ENCODE measurements at places on chromosomes 7 and 10.

GRCh38 chr10:18406136-18406535 is 245.3 kb downstream of the NSUN6 start:
- no peak for DNase-seq

DNA sequence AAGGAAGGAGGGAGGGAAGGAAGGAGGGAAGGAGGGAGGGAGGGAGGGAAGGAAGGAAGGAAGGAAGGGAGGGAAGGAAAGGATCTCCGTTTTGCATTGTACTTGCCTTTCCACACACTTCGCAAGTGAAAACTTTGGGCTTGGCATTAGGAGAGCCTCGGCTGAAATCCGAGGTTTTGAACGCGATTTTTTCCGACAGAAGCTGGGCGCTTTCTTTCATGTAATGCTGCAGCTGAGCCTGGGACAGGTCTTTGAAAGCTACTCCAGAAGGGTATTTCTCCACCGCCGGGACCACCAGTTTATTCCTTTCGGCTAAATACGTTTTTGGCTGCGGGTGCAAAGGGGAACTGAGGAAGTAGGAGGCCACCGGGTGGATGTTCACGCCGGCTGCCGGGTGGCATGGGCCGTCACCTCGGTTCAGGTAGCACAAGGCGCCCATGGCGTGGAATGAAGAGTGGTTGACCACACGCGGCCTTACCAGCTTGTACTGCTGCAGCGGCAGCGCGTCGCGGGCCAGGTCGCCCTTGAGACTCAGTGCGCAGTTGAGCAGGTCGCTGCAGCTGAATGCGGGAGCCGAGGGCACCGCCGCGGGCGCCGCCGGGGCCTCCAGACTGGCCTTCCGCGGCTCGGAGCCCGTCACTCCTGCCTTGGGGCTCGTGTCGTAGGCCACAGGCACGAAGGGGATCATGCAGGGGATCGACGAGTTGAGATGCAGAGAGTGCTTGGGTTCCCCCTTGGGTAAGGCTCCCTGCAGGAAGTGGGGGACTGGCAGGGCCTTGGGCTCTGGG is 825 bp downstream of the FEZF1 start:
- DNase-seq, result no peak

- no peak for DNase-seq
Observed at GRCh38 chr7:31028417-31028992, 23.6 kb upstream of the ADCYAP1R1 start.

- DNase-seq, result no peak
Observed at GRCh38 chr7:26170663-26171062, 18.7 kb downstream of the NFE2L3 start.

DNA sequence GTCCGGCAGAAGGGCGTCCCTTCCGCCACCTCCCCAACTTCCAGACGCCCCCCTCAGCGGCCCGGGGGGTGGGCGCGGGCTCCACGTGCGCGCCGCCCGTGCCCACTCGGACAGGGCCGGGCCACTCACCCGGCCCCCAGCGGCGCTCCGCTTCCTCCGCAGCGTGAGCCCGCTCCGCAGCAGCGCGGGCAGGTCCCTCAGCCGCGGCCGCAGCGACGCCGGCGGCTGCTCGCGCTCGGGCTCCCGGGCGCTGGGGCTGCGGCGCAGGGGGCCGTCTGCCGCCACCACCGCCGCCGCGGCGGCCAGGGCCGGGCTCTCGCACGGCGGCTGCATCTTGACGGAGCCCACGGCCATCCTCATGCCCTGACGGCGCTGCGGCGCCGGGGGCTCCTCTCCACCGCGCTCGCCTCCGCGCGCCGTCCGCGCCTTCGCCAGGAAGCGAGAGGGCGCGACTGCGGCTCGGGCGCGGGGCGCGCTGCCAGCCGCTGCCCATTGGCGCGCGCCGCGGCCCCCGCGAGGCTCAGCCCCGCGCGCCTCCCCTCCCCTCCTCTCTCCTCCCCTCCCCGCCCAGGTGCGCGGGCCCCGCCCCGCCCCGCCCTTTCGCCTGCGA is at the start of gene RAPGEF5:
RAPGEF5 (minus strand) TSS at position 454 of the 610 bp plus-strand sequence; CDS start at position 360, 94 bp downstream.
- DNase-seq, result no peak

DNA sequence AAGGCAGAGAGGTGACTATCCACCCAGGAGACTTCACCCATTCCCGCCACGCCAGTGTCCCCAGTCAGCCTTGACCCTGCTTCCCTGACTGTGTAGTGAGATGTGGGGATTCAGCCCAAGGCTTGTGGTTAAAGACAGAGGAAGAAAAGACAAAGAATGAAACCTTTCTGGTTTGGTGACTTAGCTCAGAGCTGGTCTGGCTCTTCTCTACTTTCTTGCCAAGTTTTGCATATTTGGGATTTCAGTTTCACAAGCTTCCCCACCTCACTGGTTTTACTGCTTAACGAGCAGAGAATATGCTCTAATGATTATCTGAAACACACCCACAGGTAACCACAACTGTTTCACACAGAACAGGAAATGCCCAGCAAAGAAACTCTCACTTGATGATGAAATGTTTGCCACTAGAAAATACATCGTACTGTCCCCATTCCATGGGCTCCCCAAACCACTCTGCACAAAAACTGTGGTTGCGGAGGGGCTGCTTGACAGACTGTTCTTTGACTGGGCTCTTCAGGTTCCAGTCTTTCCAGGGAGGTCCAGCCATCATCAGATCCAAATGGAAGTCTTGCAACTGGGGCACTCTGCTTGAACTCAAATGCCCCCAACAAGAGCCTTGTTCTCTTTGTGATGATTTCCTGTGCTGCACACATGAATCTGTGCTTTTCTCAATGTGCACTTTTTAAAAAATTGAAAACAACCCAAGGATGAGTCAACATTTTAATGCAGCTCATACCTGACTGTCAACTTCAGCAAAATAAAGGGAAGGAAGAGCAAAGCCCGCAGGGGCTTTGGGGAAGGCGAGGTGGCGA is 95.5 kb downstream of the CTBP2 start:
- DNase-seq, result peak; percentile 40

GRCh38 chr7:127702052-127702652 is 50.2 kb downstream of the SND1 start:
- DNase-seq, result no peak

DNA sequence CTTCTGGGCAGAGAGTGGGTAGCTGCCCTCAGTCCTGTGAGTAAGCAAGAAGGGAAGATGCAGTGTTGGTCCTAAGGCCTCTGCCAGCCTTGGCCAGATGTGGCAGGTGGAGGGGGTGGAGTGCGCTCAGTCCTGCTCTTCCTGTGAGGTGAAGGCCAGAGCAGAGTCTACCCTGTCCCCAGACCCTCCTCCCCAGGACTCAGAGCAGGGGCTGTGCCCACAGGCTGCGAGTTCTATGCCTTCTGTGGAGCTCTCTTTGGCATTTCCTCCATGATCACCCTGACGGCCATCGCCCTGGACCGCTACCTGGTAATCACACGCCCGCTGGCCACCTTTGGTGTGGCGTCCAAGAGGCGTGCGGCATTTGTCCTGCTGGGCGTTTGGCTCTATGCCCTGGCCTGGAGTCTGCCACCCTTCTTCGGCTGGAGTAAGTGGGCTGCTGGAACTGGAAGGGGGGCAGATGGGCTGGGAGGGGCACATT is 4.0 kb downstream of the OPN4 start:
- DNase-seq, result no peak

DNA sequence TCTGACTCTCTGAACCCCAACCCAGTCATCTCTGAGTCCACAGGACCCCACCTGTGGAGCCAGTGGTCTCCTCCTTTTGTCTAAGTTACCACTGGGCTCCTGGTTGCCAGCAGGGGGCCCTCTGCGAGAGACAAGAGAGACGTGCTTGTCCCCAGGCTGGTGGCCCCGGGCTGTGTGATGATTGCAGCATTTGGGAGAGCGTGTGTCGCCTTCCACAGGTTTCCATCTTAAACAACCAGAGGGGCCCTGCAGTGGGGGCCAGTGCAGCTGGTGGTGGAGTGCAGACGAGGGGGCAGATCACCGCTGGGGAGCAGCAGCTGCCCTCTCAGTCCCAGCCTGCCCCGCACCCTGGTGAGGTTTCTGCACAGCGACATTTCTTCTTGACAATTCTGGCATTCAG is 122.4 kb upstream of the PPP2R2D start:
- DNase-seq, result no peak

DNA sequence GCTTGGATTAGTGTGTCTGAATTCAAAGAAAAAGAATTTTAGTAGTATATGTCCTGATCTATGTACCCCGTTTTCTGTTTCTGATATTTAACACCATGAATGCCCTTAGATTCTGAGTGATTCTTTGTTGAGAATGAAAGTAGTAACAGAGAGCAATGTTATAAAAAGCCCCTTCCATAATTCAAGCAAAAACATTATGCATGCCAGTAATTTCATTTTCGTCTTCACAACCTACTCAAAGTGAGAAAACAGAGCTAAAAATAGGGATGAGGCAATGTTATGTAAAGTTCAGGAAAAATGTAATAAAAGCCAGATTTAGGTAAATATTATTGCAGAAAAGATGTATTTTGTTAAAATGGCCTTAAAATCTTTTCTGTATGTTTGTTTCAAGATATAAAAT is 28.1 kb downstream of the PTPRZ1 start:
- DNase-seq, result no peak

DNA sequence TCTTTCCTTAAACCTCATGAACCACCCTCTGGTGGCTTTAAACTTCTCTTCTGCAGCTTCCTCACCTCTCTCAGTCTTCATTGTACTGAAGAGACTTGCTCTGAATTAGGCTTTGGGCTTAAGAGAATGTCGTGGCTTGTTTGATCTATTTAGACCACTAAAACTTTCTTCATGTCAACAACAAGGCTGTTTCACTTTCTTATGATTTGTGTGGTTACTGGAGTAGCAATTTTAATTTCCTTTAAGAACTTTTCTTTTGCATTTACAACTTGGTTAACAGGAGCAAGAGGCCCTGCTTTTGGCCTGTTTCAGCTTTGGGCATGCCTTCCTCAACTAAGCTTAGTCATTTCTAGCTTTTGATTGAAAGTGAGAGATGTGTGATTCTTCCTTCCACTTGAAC is 38.1 kb upstream of the CDHR3 start:
- no peak for DNase-seq

DNA sequence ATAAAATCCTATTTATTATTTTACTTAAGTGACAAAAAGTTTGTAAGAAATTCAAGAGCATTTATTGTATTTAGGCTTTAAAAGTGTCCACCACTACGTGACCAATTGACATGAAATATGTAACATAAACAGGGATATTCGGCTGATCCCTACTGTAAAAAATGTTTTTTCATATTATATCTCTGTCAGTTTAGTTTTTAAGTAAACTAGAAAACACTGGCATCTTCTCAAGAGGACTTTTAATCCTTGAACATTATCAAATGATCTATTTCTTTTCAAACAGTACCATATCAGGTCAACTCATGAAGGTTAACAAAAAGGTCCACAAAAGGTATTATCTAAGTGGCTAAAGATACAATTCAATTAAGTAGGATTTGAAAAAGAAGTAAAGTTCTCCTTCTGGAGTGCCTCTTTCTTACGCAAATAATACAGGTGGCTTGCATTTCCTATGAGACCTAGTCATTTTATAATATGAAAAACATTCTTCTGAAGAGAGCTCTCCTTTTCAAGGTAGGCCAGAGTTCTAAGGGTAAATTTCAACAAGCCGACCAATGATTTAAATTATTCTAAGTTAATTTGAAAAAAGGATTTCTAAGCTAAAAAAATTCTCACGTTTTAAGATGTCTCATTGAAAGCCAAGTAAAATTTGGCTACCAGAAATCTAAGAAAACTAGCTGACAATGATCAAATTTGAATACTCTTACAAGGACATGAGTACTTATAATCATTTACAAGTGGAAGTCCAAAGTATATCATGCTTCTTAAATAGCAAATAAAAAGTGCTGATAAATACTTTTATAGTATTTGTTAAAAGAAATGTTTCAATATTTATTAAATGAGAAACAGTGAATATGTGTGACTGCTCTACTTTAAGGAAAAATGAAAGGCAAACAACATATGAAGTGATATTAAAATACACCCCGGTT is 133.5 kb downstream of the NRBF2 start:
- DNase-seq, result no peak

DNA sequence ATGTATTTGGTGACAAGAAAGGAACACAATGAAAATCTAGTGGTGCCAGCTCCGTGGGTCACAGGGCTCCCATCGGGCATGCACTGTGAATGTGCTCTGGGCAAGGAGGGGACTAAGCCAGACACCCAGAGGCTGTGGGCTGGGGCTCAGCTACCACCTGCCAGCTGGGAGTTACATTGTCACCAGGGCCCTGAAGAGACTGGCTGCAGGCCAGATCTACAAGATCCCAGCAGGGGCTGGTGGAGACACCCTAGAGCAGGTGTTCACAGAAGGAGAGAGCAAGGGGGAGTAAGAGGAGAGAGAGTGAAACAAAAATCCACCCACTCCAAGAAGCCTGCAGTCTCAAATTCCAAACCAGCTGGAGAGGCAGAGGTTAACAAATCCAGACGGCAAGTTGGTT is 116.6 kb upstream of the ADCY1 start:
- DNase-seq, result no peak

- no peak for DNase-seq
Observed at GRCh38 chr7:54827734-54828133, 68.7 kb upstream of the SEC61G start.

DNA sequence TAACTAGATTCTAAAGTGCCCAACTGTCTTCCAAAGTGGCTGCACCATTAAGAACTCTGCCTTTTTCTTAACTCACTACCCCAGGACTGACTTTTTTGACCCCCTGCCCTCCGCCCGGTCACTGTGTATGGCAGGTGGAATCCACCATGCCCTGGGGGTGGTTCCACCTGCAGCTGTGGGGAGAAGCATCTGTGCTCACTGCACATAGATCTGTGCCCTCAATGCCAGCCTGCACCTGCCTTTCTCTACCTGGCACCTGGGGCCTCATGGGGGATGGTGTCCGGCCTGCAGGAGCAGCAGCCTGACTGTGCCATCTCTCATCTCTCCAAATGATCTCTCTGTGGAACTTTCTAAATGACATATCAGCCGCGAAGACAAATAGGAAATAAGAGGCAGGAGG is 353.5 kb downstream of the PAXIP1 start:
- DNase-seq, result no peak
